ENCODE measurements at places on chromosomes 2 and 18.

DNA sequence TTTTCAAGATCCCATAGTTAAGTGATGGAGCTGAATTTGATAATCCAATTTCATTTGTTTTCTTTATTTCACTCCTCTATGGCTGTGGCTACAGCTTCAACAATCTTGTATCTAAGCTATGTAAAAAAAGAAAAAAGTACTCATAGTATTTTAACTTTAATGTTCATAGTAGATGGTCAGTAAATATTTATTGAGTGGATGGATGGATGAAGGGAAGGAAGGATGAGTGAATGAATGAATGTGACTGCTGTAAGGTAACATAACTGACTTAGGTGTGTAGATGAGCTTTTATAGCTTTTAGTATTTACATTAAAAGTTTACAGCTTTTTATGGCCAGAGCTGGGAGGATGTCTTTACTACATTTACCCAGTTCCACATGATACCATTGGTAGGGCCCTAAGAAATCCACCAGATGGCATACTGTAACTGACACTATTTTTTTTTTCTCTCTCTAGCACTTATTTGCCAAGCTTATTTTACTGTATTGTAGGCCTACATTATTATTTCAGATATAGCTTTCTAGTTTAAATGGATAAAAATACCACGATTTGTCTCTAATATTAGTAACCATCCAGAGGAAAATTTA lies 13.4 kb upstream of the HRH4 start:
- DNase-seq = no peak

DNA sequence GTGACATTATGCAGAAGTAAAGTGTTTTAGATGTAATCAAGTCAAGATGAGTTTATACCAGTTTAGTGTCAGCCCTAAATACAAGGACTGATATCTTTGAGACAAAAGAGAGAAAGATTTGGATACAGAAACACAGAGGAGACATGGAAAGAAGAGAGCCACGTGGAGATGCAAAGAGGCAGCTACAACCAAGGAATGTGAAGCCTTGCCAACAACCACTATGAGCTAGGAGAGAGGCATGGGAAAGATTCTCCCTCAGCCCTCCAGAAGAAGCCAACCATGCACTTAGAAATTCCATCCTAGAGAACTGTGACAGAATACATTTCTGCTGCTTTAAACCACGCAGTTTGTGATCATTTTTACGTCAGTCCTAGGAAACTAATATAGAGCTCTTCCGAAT lies 217.2 kb downstream of the DOK6 start:
- no peak for DNase-seq

- no peak for DNase-seq
These were observed 53.8 kb downstream of the SEMA4F start for GRCh38 chr2:74707837-74708236.

DNA sequence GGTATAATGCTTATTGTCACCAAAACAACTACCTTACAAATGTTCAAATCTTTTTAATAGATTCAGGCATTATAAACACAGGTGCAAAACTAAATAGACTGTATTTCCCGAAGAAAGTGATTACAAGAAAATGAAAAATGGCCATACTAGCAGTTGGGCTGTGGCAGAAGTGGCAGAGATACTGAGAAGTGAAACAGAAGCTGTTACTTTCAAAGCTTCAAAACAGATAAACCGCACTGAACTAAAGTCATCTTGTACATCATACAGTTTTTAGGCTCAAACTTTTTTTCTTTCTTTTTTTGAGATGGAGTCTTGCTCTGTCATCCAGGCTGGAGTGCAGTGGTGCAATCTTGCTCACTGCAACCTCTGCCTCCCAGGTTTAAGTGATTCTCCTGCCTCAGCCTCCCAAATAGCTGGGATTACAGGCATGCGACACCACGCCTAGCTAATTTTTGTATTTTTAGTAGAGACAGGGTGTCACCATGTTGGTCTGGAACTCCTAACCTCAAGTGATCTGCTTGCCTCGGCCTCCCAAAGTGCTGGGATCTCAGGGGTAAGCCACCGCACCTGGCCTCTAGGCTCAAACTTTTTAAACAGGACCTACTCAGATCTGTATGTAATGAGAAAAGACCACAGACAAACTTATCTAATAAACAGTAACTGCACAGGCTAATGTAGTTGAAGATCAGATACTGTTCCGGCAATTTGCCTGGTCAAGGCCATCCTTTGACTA lies 77.9 kb upstream of the SATB2 start:
- DNase-seq = no peak

GRCh38 chr2:31241625-31242270 lies 7.8 kb downstream of the EHD3 start:
- no peak for DNase-seq

DNA sequence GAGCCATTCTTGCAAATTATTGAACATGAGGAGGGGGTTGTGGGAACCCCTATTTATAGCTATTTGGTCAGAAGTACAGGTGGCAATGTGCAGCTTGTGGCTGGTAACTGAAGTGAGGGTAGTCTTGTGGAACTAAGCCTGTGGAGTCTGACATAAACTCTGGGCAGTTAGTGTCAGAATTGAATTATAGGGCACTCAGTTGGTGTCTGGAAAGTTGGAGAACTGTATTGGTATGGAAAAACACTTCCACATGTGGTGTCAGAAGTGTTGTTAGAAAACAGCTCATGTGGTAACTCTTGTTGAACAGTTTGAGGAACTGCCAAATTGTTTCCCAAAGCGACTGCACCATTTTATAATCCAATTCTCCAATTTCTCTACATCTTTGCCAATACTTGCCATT lies 7.5 kb downstream of the RALBP1 start:
- no peak for DNase-seq

DNA sequence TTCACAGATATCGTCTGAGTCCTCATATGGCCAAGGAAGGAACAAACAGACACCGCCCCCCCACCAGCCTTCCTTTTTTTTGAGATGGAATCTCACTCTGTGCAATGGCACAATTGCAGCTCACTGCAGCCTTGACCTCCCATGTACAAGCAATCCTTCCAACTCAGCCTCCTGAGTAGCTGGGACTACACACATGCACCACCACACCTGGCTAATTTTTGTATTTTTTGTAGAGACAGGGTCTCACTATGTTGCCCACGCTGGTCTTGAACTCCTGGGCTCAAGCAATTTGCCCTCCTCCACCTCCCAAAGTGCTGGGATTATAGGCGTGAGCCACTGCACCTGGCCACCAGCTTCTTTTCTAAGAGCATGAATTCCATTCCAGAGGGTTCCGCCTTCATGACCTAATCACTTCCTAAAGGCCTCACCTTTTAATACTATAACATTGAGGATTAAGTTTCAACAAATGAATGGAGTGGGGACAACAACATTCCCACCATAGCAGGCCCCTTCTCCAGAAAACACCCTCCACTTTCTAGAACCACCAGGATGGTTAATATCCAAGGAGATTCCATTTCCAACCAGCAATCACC lies 2.2 kb upstream of the TMBIM1 start:
- no peak for DNase-seq

- DNase-seq = no peak
These were observed 1.6 kb downstream of the NCOA1 start for GRCh38 chr2:24492421-24493279.

- no peak for DNase-seq
These were observed 43.3 kb downstream of the OSBPL6 start for GRCh38 chr2:178237488-178238153.

DNA sequence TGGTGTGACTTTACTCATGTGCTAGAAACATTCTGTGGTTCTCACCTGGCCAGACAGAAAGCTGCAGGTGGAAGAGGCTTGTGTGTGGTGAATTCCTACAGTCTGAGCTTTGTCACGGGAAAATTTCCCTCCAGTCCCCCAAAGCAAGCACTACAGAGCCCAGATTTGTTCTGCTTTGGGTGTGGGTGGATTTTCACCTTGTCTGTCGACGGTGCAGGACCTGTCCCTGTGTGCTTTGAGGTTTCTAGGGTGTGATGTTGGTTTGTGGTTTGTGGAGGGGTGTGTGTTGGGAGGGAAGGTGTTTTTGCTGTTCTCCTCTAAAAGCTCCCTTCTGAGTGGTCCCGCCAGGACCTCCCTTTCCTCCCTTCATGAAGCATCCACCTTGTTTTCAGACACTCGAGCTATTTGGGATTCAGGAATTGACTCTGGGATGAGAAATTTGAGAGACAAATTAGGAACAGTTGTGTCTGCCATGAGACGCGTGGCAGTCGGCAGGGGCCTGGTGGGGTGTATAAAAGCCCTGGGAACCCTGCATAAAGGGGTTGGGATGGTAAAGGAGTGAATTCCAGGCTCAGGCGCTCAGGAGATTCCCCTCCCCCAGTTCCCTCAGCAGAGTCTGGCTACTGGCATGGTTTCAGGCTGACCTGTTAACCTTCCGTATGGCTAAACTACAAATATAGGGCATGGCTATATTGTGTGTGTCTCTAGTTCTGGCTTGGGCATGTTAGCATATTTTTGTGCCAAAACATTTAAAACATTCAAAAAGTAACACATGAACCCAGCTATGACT lies 65.5 kb downstream of the DGKD start:
- DNase-seq = no peak

- DNase-seq = no peak
These were observed 231.1 kb downstream of the LRP1B start for GRCh38 chr2:141899740-141900139.

- DNase-seq = no peak
These were observed 29.0 kb upstream of the PTPN4 start for GRCh38 chr2:119730671-119731177.

GRCh38 chr2:99480390-99480789 lies 9.4 kb downstream of the REV1 start:
- DNase-seq = no peak

GRCh38 chr2:136319651-136320050 lies 201.7 kb upstream of the CXCR4 start:
- DNase-seq = no peak

- no peak for DNase-seq
These were observed 323.1 kb downstream of the SLC8A1 start for GRCh38 chr2:40128796-40129195.

DNA sequence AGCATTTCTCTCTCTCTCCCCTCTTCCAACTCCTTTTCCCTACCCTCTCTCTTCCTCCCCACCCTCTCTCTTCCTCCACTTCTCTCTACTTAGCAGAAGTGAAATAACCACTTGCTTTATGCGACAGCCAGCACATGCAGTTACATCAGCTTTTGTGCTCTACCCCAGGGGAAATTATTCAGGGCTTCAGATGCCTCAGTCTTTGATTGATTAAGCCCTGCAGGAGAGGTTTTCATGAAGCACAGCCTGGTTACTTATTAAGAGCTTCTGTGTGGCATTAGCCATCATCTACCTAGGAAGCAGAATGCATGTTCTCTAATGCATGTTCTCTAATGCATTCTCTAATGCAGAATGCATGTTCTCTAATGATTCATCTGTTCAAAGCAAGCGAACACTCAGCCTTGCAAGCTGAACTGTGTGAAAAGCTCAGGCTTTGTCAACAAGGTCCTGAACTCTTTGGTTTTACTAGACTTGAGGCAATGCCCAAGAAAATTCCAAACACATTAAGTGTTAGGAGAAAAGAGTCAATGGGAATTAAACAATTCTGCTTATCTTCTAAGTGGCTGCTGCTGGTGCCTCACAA lies 56.1 kb downstream of the LHCGR start:
- DNase-seq = no peak

GRCh38 chr18:58898010-58898799 lies 33.5 kb downstream of the ZNF532 start:
- no peak for DNase-seq

DNA sequence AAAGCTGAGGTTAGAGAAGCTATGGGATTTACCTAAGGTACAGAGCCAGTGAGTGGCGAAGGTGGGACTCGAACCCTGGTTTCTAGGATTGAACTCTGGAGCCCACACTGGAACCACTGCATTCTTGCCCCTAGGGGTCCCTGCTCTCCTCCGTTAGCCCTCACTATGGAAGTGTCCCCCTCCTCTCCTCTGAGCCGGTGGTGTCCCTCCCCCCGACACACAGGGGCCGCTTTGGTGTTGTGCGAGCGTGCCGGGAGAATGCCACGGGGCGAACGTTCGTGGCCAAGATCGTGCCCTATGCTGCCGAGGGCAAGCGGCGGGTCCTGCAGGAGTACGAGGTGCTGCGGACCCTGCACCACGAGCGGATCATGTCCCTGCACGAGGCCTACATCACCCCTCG lies 8.5 kb upstream of the GMPPA start:
- no peak for DNase-seq

DNA sequence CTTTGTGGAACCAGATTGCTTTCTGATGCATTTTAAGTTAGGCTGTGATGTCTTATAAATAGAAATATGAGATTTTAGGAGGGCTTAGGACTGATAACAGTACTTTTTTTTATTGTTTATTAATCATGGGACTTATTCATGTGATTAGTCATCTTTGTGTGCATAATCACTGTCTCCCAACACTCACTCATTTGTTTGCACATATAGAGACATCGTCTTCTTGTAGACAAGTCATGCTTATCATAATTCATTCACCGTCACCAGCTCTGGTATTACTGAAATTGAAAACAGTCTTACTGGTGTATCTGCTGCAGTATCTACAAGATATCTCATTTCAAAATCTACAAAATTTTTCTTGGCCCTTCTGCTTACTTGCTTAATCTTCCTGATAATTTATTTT lies 45.8 kb downstream of the WDR7 start:
- DNase-seq = no peak

GRCh38 chr2:85647823-85648526 lies 20.0 kb downstream of the SFTPB start:
- no peak for DNase-seq

GRCh38 chr2:234840336-234840735 lies 111.5 kb upstream of the SH3BP4 start:
- DNase-seq = no peak

GRCh38 chr2:50781646-50782045 lies 250.3 kb downstream of the NRXN1 start:
- DNase-seq = no peak

- DNase-seq = no peak
These were observed 71.2 kb upstream of the COL3A1 start for GRCh38 chr2:188902901-188903491.

DNA sequence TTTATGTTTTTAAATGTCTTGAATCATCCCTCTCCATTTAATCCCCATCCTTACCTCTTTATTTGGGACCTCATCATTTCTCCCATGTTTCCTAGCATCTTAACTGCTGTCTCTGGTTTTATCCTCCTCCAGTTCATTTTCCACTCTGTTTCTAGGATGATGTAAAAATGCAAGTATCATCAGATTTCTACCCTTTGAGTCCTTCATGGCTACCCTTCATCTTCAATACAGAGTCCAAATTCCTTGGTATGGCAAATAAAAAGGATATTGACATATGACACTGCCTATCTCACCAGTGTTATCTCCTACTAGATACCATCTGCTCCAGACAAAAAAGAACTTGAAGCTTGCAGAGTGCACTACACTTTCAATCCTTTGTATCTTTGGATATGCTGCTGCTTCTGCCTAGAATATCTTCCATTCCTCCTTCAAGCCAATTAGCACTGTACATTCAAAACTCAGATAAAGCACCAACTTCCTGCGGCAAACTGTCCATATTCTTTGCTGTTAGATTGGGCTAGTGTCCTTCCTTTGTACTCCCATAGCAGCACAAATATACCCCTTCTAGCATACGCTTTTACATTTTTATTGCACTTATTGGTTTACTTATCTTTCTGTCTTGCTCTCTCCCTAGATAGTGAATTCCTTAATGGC lies 24.6 kb upstream of the TLK1 start:
- DNase-seq = no peak

GRCh38 chr2:10245021-10245420 lies 57.7 kb upstream of the HPCAL1 start:
- no peak for DNase-seq

GRCh38 chr2:142892715-142893114 lies 15.3 kb downstream of the KYNU start:
- DNase-seq = no peak

Data from activated T-cell treated with anti-CD3 and anti-CD28 coated beads for 1 hour (primary cell).